Right atrium auricular region (tissue), 2 donors: ENCODE measurements at places on chromosomes 2 and 18. TPM values are rescaled to one million over a fixed set of nuclear protein-coding genes. Genes with fewer than 3 reads are reported as not detected.

The RUFY4 gene
- not detected for total RNA-seq

GRCh38 chr2:219551441-219552381, 7.9 kb downstream of the TMEM198 start:
- DNase-seq, result peak; percentile 62

The CFAP221 gene
- total RNA-seq, result 1.1 TPM

- DNase-seq, result no peak
Measured at GRCh38 chr2:101770726-101771125, 73.2 kb downstream of the MAP4K4 start.

- DNase-seq, result no peak
Measured at GRCh38 chr18:31563778-31564177, 27.9 kb upstream of the TTR start.

DNA sequence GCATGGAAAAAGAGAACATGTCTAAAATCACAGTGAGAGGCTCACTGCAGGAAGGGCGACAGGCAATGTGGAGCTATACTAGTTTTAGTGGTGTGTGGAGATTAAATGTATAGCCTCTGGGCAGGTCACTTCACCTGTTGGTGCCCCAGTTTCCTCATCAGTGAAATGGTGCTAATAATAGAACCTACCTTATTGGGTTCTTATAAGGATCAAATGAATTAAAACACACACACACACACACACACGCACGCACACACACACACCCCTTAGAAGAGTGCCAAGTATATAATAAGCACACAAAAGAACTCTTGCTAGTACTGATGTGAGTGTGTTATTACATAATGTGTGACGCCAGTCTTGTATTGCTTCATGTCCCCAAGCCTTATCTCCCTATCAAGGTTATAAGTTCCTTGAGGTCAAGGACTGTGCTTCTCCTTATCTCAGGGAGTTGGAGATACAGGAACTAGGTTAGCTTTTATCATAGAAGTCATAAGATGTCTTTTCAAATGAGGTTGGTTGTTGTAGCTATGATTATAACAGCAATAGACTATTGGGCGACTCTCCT, 98.0 kb upstream of the CXCR4 start:
- DNase-seq, result no peak

The SLC16A14 gene
- total RNA-seq, result 3.4 TPM

The AKAIN1 gene
- not detected for total RNA-seq

The TMEM163 gene
- total RNA-seq, result 8.9 TPM

- DNase-seq, result no peak
Measured at GRCh38 chr2:144390424-144391020, 129.4 kb downstream of the ZEB2 start.

- no peak for DNase-seq
Measured at GRCh38 chr2:47155091-47155876, at the start of gene STPG4. Gene STPG4 (minus strand): TSS chr2:47155308. CDS start chr2:47155251, 57 bp downstream.

DNA sequence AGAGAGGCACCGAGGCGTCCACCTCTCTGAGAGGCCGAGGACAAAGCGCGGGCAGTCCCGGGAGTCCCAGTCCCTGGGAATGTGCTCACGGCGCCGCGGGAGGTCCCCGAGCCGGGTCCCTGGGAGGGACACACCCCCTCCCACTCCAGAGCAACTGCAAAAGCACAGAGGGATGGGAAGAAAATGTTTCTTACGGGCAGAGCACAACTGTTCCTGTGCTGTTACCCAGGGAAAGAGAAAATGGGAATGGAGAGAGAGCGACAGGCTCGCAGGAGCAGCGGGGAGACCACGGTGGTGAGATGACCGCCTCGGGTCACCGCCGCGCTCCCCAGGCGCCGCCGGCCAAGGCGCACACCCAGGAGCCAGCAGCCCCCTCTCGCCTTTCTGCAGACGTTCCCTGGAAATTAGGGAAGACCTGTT, 1.2 kb upstream of the BCL11A start:
- DNase-seq, result no peak

The RAPGEF4 gene
- total RNA-seq, result 6.2 TPM

- peak; percentile 63 for DNase-seq
Measured at GRCh38 chr2:218217360-218218267, 625 bp downstream of the ARPC2 start.

The MC2R gene
- total RNA-seq, result not detected

The NBAS gene
- 39.1 TPM for total RNA-seq

DNA sequence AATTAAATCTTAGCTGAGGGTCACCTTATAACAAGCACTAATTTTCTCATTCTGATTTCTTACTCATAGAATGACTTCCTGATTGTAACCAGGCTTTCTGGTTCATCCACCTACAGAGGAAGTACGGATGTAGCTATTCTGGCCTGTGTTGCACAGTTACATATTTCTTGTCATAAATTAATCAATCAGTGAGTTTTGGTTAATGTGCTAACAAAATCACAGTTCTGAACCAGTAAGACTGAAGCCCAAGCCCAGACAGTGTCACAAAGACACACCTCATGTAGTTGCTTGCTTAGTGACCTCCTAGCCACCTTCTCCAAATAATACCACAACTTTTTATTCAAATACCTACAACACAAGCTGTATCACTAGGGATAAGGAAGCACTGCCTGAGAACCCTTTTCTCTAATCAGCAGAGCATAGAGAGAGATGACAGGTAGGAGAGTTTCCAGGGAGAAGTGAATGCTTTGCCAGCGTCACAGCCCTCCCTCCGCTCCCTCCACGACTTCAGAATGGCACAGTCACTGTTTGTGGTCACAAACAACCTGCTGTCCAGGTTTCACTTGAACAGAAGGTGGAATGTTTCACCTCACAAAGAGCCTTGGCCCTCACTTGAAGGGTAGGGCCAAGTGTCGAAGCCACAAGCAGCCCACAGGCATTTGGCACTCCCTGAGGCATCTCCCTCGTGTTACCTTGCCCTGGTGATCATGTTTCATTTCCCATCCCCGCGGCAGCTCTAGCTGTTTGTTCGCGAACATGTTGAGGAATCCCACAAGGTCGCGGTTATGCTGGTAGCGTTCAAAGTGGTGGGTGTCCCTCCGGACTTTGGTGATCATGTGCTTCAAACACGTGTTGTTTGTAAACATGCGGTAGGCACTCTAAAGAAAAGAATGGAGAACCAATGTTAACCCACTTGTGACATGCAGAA, 120.8 kb upstream of the STK17B start:
- no peak for DNase-seq

DNA sequence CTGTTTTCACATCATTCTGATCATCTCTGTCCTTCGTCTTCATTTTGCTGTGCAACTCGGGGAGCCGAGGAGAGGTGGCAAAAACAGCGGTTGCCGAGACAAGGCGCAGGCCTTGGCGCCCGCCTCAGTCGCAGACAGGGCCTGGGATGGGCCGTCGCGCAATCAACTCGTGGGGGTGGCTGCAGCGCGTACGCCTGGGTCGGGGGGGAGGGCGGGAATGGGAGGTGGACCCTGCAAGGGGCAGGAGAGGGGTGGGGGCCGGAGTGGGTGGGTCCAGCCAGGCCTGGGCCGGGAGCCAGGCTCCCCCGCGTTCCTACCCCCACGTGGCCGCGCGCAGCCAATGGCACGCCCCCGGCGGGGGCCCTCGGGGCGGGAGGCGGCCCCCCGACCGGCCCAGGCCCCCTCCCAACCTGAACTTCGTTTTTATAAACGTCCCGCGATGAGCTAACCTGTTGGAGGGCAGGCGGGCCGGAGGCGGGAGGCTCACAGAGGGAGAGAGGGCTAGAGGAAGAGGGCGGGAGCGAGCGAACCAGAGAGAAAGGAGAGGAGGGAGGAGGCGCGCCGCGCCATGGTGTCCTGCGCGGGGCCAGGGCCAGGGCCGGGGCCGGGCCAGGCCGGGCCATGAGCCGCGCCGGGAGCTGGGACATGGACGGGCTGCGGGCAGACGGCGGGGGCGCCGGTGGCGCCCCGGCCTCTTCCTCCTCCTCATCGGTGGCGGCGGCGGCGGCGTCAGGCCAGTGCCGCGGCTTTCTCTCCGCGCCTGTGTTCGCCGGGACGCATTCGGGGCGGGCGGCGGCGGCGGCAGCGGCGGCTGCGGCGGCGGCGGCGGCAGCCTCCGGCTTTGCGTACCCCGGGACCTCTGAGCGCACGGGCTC, at the start of gene HOXD13:
Gene HOXD13, plus strand, starts transcription at position 452 of the 875 bp plus-strand sequence. Its CDS starts 170 bp downstream, at position 622.
- no peak for DNase-seq

The CTAGE1 gene
- not detected for total RNA-seq

GRCh38 chr2:1546023-1546591, 132.8 kb downstream of the TPO start:
- DNase-seq, result no peak

GRCh38 chr2:20242727-20243377, 17.9 kb upstream of the SDC1 start:
- no peak for DNase-seq

GRCh38 chr2:226963528-226963927, 127.7 kb downstream of the RHBDD1 start:
- no peak for DNase-seq

GRCh38 chr2:8144785-8145184, 537.1 kb upstream of the ID2 start:
- no peak for DNase-seq

DNA sequence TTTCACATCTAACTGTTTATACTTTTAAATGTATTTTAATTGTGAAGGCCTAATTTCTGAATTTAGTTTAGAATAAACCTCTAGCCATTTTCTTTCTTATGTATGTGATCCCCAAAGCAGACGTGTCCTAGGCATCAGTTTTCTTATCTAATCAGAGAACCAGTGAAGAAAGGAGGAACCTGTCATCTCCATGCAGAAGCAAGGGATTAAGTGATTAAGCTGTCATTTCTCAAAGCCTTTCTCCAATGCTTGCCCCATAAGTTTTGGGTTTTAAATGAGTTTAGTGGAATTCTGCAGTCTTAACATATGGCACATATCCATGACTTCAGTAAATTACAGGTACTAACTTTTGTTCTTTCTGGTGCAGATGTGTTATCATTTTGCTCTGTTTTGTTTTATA, 190.4 kb downstream of the PLCL1 start:
- DNase-seq, result no peak

GRCh38 chr18:75207310-75208154, 1.4 kb downstream of the PTGR3 start:
- DNase-seq, result no peak

The CNTNAP5 gene
- total RNA-seq, result not detected

The TRAPPC12 gene
- 73.2 TPM for total RNA-seq

DNA sequence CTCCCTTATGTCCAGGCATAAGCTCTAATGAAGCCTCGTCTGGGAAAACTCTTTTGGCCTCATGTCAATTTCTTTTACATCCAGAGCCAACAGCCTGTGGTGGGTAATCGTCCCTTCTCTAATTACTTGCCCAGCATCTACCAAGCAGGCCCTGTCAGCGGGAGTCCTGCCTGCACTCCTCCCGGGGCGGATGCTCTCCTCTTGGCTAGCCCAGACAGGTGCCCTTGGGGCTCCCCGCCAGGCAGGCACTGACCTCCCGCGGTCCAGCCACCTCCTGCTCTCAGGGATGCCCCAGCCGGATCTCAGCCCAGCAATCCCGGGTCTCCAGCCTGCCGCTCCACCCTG, 74.2 kb downstream of the NCAPH start:
- DNase-seq, result no peak

The PPP1R1C gene
- 14.5 TPM for total RNA-seq

- DNase-seq, result peak; percentile 28
Measured at GRCh38 chr2:20457661-20458630, 11.1 kb downstream of the RHOB start.

The CCT4 gene
- 69.8 TPM for total RNA-seq

The AGXT gene
- total RNA-seq, result not detected

- no peak for DNase-seq
Measured at GRCh38 chr2:159096901-159097300, 128.5 kb downstream of the TANC1 start.

The NXPH2 gene
- total RNA-seq, result 1.3 TPM

DNA sequence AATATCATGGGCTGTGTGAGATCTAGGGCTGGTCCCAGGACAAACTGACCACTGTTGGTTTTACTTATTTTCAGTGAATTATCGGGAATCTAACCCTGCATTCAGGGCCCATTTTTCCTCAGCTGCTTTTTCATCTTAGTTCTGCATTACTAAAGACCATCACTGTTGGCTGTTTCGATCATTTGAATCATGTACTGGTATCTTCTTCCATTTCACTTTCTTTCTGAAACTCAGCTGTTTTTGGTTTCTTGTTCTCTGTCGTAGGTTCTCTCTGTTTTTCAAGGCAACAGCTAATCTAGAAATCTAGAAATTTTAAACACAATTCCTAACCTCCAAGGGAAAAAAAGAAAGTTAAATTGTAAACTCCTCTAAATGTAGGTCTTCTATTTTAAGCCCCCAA, 159.9 kb upstream of the SESTD1 start:
- DNase-seq, result no peak

GRCh38 chr18:11520536-11520935, 88.9 kb upstream of the SLC35G4 start:
- DNase-seq, result no peak

DNA sequence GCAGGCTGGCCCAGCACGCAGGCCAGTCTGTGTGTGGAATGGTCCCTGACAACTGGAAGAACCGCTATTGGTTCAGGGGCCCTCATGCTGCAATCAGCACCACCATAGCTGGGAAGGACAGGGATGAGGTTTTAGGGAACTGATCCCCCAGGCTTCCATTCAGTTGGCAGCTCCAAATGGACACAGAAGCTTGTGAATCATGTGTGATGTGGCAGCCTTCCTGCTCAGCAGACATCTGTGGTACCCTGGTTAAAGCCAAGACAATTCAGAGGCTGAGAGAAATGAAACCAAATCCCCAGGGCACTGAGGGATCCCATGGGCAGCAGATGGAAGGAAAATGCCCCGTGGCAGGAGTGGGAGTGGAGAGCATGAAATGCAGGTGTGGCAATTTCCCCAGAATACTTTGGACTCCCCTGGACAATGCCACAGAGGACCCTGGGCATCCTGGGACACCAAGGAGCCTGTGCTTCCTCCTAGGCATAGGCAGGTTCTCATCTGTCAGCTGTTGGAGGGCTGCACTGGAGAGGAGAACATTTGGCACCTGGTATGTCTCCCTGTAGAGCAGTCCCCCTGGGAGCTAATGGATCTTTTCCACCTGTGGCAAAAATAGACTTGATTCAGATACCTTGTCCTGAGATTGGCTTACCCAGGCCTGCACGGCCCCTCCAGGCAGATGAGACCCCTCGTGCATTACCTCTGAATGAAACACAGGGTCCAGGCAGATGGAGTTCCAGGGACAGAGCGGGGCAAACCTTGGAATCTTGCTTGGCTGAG, 162.2 kb upstream of the BCL2L11 start:
- DNase-seq, result no peak

GRCh38 chr18:43486462-43486861, 209.2 kb upstream of the SYT4 start:
- no peak for DNase-seq
